Left hindlimb (tissue), 1 donor: ENCODE measurements at places on chromosomes 2 and 18.

GRCh38 chr2:113978524-113979190 lies 88.8 kb downstream of the ACTR3 start:
- DNase-seq, result no peak

- DNase-seq, result no peak
Observed at GRCh38 chr18:73316513-73316912, 448.7 kb upstream of the NETO1 start.

DNA sequence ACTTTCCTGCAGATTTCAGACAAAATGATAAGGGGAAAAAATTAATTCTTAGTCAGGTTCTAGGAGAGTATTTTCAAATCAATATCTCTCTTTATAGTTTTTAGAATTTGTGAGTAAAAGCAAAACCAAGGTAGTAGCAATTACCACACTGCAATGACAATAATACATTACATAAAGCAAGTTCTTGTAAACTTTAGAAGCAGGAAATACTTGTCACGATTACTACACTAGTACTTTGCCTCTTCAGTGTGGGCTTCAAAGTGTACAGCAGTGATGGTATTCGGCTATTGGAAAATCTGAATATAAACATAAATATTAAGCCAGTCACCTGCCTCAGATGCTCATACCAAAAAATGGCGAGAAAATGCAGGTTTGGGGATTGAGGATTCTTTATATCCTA lies 81.0 kb downstream of the ALPK2 start:
- no peak for DNase-seq

- DNase-seq, result no peak
Observed at GRCh38 chr2:113842919-113843736, 46.8 kb upstream of the ACTR3 start.

GRCh38 chr2:27241761-27242613 lies 20.9 kb downstream of the SLC30A3 start:
- no peak for DNase-seq

DNA sequence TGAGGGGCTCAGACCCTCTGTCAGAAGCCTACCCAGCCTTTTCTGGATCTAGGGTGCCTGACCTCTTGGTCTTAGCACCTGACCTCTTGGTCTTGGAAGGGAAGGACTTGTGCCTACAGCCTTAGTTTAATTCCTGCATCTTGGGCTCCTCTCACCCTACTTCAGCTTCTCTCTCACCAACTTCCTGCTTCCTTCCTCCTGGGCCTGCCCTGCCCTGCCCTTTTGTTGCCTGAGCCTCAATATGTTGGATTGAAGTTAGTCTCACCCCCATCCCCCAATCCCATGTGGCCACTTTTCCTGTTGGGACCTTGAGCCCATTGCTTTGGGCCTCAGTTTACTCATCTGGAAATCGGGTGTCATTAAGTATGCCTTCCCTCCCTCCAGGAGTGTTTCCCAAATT lies 206.2 kb upstream of the SKOR2 start:
- no peak for DNase-seq

GRCh38 chr18:24601585-24601984 lies 141.1 kb downstream of the HRH4 start:
- DNase-seq, result no peak

DNA sequence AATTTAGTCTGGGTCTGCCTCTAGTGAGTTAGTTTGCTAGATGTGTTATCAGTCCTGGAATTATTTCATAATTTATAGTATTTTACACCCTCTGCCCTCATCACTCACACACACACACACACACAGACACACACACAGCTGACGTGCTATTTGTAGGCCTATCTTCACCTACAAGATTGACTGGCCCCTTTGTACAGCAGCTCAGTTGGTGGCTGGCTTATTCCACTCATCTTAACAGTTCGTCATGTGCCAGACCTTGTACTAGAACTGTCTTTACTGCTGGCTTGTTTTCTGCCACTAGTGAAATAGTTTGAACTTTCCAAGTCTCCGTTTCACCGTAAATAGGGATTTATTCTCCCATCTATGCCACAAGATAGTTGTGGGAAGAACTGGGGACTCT lies 21.3 kb downstream of the CENPO start:
- DNase-seq, result no peak

DNA sequence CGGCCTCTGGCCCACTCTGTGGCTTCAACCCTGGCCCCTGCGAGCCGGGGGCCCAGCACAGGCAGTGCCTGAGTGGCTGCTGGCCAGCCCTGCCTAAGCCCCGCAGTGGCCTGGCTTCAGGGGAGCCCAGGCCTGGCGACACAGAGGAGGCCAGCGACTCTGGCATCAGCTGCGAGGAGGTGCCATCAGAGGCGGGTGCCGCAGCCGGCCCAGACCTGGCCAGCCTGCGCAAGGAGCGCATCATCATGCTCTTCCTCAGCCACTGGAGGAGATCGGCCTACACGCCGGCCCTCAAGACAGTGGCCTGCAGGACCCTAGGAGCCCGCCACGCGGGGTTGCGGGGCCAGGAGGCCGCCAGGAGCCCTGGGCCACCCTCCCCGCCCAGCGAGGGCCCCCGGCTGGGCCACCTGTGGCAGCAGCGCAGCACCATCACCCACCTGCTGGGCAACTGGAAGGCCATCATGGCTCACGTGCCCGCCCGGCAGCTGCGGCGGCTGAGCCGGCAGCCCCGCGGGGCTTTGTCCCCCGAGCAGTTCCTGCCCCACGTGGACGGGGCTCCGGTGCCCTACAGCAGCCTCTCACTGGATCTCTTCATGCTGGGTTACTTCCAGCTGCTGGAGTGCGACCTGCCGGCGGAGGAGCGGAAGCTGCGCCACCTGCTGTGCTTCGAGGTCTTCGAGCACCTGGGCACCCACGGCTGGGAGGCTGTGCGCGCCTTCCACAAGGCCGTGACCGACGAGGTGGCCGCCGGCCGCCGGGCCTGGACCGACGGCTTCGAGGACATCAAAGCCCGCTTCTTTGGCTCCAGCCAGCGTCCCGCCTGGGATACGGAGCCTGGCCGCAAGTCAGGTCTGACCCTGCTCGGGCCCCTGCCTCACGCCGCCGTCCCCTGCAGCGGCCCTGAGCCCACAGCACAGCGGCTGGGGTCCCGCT lies 7.5 kb upstream of the KLHL30 start:
- DNase-seq, result peak; percentile 24

DNA sequence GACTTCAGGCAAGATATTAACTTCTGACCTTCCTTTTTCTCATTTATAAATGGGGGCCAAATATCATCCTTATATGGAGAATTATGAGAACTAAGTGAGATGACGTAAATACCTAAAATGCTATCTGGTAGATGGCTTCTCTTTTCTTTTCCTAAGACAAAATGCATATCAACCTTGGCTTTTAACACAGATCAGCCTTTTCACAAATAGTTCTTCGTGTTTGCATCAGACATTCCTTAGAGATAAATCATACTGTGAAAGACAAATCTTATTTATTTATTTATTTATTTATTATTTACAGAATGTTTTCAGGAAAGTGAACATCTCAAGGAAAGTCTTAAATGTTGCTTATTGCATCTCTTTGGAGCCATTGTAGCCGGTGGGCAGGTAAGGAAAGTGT lies 62.8 kb downstream of the NBEAL1 start:
- DNase-seq, result no peak

GRCh38 chr18:54867131-54867530 lies 38.9 kb downstream of the RAB27B start:
- DNase-seq, result no peak

DNA sequence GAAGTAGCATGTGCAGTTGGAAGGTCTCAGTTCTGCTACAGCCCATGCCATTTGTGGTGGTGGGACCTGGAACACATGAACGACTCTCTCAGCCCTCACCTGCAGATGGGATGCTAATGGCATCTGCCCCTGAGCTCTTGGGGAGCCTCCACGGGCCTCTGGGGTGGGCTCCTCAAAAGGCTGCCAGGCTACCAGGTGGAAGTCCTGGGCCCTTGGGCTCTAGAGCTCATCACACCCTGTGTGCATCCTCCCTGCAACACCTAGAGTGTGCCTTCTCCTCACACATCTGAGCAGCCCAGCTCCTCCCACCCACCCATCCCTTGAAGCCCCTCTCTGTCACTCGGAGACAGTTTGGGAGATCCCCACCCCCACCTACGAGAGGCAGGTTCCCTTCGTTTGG lies 231.8 kb upstream of the MYT1L start:
- no peak for DNase-seq

- DNase-seq, result no peak
Observed at GRCh38 chr18:11572201-11572600, 37.2 kb upstream of the SLC35G4 start.

GRCh38 chr2:175728032-175728431 lies 274.0 kb downstream of the LNPK start:
- no peak for DNase-seq

GRCh38 chr2:69026026-69026425 lies 13.0 kb downstream of the ANTXR1 start:
- DNase-seq, result no peak

GRCh38 chr18:52499644-52500043 lies 159.6 kb downstream of the DCC start:
- no peak for DNase-seq

- DNase-seq, result peak; percentile 54
Observed at GRCh38 chr2:196592331-196592910, 47.1 kb upstream of the CCDC150 start.

- no peak for DNase-seq
Observed at GRCh38 chr2:207911856-207912255, 113.5 kb downstream of the PLEKHM3 start.

DNA sequence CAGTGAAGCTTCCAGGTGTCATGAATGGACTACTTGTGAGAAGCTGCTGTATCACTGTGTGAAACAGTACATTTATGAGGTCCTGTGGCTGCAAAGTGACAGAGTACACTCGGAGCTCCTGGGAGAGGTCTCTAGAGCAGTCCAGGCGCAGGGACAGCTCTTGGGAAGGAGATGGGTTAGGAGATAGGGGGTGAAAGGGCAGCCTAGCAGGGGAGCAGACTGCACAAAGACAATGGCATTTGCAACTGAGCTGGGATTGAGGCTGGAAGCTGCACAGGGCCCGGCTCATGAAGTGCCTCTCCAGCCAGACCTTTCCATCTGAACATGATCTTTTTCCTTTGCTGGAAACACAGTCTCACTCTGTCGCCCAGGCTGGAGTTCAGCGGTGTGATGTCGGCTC lies 83.6 kb downstream of the RHOB start:
- no peak for DNase-seq

GRCh38 chr2:197311421-197312033 lies 947 bp upstream of the ANKRD44 start:
- no peak for DNase-seq

- no peak for DNase-seq
Observed at GRCh38 chr2:9226458-9227380, 20.1 kb downstream of the ASAP2 start.
